SJCRH30 (cell line): ENCODE measurements at places on chromosomes 3 and 15.

DNA sequence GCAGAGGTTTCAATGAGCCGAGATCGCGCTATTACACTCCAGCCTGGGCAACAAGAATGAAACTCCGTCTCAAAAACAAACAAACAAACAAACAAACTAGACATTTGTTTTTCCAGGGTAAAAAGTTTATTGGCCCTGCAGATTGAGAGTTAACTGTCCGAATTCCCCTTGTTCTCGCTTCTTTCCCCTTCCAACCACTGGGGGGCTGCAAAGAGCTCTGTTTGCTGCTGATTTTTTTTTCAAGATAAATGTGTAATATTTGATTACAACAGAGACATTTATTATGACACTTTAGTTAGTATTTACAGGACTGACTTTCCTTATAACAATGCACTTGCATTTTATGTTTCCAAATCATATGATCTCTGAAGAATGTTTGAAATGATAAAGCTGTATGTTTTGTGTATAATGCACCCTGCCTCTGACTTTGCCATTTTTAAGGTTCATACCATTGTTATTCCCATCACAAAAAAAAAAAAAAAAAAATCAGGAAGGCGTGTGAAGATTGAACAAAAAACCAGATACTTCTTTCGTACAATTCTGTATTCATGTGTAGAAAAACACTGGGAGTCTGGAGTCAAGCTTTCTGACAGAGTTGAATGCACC, 2.8 kb downstream of the CLSTN2 start:
- H3K27ac ChIP-seq = no peak overlapping the region
- H3K27me3 ChIP-seq = peaks cover 3% of the 10 kb centered on the region; the same call in 1 of the 2 replicates
- no peaks in the 10 kb centered on the region for H3K36me3 ChIP-seq
- peaks cover 7% of the 10 kb centered on the region; the same call in 1 of the 2 replicates for H3K4me1 ChIP-seq
- H3K4me3 ChIP-seq = no peak overlapping the region
- DNase-seq = peak; percentile 46

- H3K4me1 ChIP-seq = peaks cover 8% of the 10 kb centered on the region
- H3K27ac ChIP-seq = no peak overlapping the region; the same call in 1 of the 2 replicates
- H3K27me3 ChIP-seq = no peaks in the 10 kb centered on the region
- no peak for DNase-seq
- no peaks in the 10 kb centered on the region for H3K36me3 ChIP-seq
These were observed 150.5 kb downstream of the MAGI1 start for GRCh38 chr3:65888196-65888595.

DNA sequence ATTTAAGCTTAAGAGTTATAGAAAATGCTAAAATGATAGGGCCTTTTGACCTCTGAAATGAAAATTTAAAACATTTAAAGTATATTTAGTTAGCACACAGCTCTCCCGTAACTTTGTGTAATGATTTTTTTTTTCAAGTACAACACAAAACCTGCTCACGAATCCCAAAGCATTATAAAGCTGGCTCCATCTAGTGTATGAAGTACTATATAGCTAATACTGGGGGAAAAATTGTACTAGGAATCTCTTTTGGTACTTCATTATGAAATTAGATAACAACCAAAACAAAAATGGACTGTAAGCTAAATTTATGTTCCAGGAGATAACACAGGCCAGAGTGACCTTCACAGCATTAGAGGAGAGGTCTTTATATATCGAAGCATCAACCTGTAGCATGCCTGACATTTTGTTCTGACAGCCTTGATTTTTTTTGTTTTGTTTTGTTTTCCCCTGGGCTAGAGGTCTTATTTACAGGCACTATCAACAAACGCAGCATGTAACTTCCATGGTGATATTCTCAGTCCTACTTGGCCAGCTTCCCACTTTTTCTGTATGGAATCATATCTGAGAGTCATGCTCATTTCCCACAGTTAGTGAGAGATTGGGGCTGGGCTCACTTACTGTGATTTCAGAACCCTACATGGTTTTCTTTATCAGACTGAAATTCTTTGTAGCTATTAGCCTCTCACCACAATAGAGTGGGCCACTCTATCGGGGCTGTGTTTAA, 116.3 kb downstream of the MITF start:
- no peaks in the 10 kb centered on the region for H3K36me3 ChIP-seq
- DNase-seq = no peak
- no peak overlapping the region for H3K27ac ChIP-seq
- no peaks in the 10 kb centered on the region for H3K27me3 ChIP-seq
- no peak overlapping the region for H3K4me3 ChIP-seq

- H3K27ac ChIP-seq = no peak overlapping the region
- H3K36me3 ChIP-seq = no peaks in the 10 kb centered on the region
- DNase-seq = no peak
- no peak overlapping the region for H3K4me3 ChIP-seq
- H3K27me3 ChIP-seq = no peaks in the 10 kb centered on the region
These were observed 39.3 kb downstream of the OSTN start for GRCh38 chr3:191238321-191238817.

GRCh38 chr15:100703671-100704070, 101.3 kb downstream of the ASB7 start:
- H3K27me3 ChIP-seq = no peaks in the 10 kb centered on the region
- no peak for DNase-seq
- H3K27ac ChIP-seq = peak overlapping the region; percentile 32
- H3K4me1 ChIP-seq = peaks cover 26% of the 10 kb centered on the region

GRCh38 chr15:48974882-48975281, 11.2 kb upstream of the SHC4 start:
- H3K27ac ChIP-seq = peak overlapping the region; percentile 74; the same call in 1 of the 2 replicates
- H3K4me1 ChIP-seq = no peaks in the 10 kb centered on the region
- H3K27me3 ChIP-seq = no peaks in the 10 kb centered on the region

- DNase-seq = peak; percentile 55
- H3K36me3 ChIP-seq = no peaks in the 10 kb centered on the region
- peaks cover 36% of the 10 kb centered on the region for H3K4me1 ChIP-seq
- H3K27ac ChIP-seq = peak overlapping the region; percentile 84
- H3K4me3 ChIP-seq = peak overlapping the region; percentile 22; the same call in 1 of the 2 replicates
These were observed 15.7 kb upstream of the ETV5 start for GRCh38 chr3:186124592-186124991.

DNA sequence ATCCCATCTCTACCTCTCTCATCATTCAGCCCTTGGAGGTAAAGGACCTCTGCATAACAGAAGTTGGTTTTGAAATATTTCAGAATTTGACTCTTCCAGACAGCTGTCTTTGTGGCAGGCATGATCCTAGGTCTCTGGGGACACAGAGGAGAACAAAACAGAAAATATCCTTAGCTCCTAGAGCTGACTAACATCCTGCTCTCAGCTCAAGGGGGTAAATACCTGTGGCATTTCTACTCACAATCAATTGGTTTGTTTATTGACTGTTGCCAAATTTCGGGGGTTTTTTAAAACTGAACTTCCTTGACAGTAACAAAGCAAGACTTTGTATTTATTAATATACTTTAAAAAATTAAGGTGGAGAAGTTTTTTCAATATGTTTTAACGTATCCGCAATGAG, 78.8 kb downstream of the EOMES start:
- peak overlapping the region; percentile 24 for H3K4me3 ChIP-seq
- peak overlapping the region; percentile 54 for H3K27ac ChIP-seq
- H3K4me1 ChIP-seq = peaks cover 24% of the 10 kb centered on the region
- H3K36me3 ChIP-seq = no peaks in the 10 kb centered on the region
- no peaks in the 10 kb centered on the region for H3K27me3 ChIP-seq

DNA sequence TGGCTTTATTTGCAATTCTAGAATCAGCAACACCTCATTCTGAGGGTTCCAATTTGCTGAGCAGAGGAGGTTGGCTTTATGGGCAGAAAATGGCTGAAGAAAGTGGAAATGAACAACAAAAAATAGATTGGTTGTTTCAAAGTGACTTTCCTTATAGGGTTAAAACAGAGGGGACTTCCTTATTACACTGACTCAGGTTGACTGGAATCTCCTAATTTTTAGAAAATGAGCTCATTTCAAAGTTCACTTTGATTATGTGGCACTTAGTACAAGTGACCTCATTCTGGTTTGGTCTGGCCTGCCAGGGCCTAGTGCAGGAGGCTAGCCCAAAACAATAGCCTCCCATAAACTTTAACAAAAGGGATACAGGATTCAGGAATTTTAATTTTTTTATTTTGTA, 41.4 kb downstream of the NFKBIZ start:
- H3K36me3 ChIP-seq = no peaks in the 10 kb centered on the region
- H3K27ac ChIP-seq = no peak overlapping the region
- no peak for DNase-seq

- DNase-seq = peak; percentile 60
- no peaks in the 10 kb centered on the region for H3K36me3 ChIP-seq
- peaks cover 4% of the 10 kb centered on the region; the same call in 1 of the 2 replicates for H3K4me1 ChIP-seq
- H3K4me3 ChIP-seq = no peak overlapping the region
- no peak overlapping the region for H3K27ac ChIP-seq
These were observed 42.9 kb upstream of the IREB2 start for GRCh38 chr15:78394981-78395616.

DNA sequence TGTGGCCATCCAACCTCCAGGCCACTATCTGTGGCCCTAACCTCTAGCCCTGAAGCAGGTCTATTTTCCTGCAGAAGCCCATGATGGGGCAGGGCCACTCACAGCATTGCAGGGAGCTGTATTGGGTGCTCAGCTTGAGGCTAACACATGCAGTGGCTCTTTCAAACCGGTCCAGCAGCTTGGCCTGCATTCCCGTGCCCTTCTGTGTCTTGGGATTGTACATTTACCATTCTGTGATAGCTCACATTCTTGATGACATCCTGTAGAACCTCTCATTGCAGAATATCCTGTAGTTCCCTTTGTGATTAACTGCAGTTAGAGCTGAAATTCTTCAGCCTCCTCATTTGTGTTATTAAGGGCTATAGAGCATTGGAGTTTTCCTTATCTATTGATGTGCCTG, 60.8 kb upstream of the ANKRD34C start:
- H3K27ac ChIP-seq = no peak overlapping the region
- DNase-seq = no peak
- peaks cover 6% of the 10 kb centered on the region for H3K27me3 ChIP-seq
- no peaks in the 10 kb centered on the region for H3K4me1 ChIP-seq
- H3K36me3 ChIP-seq = no peaks in the 10 kb centered on the region

DNA sequence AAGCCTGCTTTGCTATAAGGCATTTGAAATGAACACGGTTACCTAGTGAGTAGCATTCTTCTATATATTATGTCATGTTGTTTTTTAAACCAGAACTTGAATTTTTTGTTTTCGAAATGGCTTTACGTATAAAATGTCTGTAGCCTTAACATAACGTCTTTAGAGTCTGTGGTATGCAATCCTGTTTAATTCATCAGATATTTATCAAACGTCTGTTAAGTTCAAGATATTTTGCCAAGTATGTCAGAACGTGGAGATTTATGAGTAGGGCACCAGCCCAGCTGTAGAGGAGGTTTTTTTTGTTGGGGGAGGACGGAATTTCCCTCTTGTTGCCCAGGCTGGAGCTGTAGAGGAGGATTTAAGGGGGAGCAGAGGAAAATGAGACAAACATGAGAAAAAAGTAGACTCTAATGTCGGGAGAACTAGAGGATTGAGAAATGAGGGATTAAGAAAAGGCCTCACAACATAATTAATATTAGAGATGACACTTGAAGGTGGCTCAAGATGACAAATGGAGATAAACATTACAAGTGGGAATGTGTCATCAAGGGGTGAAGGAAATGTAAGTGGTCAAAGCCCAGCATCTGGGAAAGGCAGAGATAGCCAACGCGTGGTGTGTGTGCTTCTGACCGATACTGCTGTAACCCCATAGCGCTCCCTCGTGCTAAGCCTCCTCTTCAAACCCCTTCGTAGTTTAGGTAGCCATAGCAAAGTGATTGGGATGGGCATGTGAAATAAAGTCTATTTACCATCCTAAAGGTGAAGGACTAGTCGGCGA, 154.0 kb upstream of the GOLGA6L4 start:
- H3K27me3 ChIP-seq = no peaks in the 10 kb centered on the region
- H3K4me1 ChIP-seq = no peaks in the 10 kb centered on the region
- no peaks in the 10 kb centered on the region for H3K36me3 ChIP-seq
- no peak overlapping the region for H3K4me3 ChIP-seq
- DNase-seq = no peak
- H3K27ac ChIP-seq = no peak overlapping the region

DNA sequence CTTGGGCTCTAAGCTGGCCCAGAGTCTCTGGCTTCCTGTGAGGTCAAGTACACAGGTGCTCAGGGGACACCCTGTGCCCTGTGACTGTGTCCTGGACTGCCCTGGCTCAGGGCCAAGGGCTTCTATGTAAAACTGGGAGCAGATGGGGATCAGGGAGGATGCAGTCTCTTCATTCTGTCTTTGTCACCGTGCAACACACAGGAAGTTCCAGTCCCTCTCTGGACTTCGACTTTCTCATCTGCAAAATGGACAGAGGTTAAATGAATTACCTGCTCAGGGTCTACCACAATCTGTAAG, 61.9 kb upstream of the TLE3 start:
- no peak overlapping the region for H3K27ac ChIP-seq
- no peaks in the 10 kb centered on the region for H3K4me1 ChIP-seq
- DNase-seq = no peak
- peaks cover 12% of the 10 kb centered on the region; the same call in 1 of the 2 replicates for H3K27me3 ChIP-seq

- no peak overlapping the region for H3K4me3 ChIP-seq
- H3K4me1 ChIP-seq = no peaks in the 10 kb centered on the region
- H3K36me3 ChIP-seq = no peaks in the 10 kb centered on the region
- no peaks in the 10 kb centered on the region for H3K27me3 ChIP-seq
These were observed 1570.1 kb downstream of the SI start for GRCh38 chr3:163508206-163508605.

DNA sequence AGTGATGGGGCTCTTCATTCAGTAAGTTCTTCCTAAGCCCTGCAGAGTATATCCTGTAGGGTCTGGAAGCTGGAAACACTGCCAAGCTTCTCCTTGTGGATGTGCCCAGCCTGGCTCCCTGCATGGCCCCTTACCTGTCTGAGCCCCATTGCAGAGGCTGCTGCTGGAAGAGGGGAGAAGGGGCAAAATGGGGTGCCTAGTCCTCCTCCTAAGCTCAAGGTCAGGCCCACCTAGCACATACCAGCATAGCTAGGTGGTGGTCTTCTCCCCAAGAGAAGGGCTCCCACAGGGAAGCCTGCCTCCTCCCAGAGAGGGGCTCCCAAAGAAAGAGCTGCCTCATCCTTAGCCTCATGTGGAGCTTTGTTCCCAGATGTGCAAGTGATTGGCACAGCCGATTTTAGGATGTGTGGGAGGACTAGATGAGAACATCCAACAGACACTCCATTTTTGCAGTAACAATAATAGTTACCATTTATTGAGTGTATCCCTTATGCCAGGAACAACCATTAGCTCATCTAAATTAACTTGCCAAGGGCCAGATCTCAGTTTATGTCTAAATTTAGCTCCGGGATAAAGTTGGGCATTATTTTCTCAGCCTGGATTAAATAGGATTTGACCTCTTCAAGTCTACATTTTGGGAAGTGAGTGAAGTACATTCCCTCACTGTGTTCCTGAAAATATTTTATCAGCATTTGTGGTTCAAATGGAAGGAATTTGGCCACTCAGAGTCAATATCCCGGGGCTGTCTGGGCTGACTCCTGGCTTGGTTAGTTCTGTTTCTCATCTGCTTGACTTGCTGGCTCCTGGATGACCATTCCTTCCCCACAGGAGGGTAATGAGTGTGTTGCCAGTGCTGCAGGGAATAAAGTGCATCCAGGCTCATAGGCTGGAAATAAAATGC, 291.1 kb upstream of the ROPN1 start:
- H3K4me3 ChIP-seq = no peak overlapping the region
- H3K27me3 ChIP-seq = no peaks in the 10 kb centered on the region
- peak; percentile 29 for DNase-seq
- H3K36me3 ChIP-seq = no peaks in the 10 kb centered on the region
- H3K27ac ChIP-seq = no peak overlapping the region
